Forelimb muscle (tissue), 1 donor: ENCODE measurements at places on chromosomes 11 and 22. TPM values are rescaled to one million over a fixed set of nuclear protein-coding genes. Genes with fewer than 3 reads are reported as not detected.

The KRTAP5-7 gene
- not detected for polyA plus RNA-seq

The EIF3L gene
- polyA plus RNA-seq, result 1,359 TPM

The ATG16L2 gene
- 18.2 TPM for polyA plus RNA-seq

The MS4A7 gene
- 6.8 TPM for polyA plus RNA-seq

The ZFTA gene
- 30.2 TPM for polyA plus RNA-seq

The RTN3 gene
- polyA plus RNA-seq, result 50.2 TPM

The MUC5B gene
- polyA plus RNA-seq, result not detected

The AIFM3 gene
- polyA plus RNA-seq, result 0.19 TPM

The FAM181B gene
- polyA plus RNA-seq, result 0.10 TPM

The MMP7 gene
- not detected for polyA plus RNA-seq

The CYP2D6 gene
- polyA plus RNA-seq, result 1.2 TPM

The MPEG1 gene
- 9.1 TPM for polyA plus RNA-seq

The PGA4 gene
- polyA plus RNA-seq, result 1.1 TPM

DNA sequence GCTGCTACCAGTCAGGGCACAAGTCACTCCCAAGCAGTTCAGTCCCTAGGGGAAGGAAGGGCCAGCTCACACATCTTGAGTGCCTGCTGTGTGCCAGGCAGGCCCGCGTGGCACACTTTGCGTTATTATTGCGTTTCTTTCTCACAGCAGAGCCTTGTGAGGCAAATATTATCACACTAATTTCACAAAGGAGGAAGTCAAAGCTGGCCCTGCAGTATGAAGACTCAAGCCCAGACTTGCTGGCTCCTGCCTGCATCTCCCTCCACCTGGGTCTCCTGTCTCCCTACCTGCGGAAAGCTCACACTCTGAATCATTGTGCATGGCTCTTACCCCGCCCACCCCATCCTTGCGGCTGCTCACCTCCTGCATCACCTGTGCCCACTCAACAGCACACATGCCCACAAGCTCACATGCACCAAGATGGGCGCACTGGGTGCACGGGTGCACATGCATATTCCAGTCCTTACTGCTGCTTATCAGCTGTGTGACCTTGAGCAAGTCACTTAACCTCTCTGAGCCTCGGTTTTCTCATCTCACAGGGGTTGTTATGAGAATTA is 31.7 kb upstream of the P2RY2 start:
- no peak for DNase-seq

DNA sequence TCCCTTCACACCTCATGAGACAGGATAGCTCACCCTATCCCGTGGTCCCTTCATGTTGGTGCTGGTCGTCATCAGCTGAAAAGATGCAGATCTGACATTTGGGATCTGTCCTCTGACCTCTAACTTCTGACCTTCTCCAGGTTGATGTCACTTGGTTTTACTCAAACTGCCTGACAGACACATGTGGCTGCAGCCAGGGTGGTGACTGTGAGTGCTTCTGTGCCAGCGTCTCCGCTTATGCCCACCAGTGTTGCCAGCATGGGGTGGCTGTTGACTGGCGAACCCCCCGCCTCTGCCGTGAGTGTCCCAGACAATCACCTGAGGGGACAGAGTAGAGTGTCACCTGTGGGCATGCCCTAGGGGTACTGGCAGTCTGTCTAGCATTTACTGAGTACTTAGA is 49.7 kb downstream of the OTOG start:
- DNase-seq, result no peak

DNA sequence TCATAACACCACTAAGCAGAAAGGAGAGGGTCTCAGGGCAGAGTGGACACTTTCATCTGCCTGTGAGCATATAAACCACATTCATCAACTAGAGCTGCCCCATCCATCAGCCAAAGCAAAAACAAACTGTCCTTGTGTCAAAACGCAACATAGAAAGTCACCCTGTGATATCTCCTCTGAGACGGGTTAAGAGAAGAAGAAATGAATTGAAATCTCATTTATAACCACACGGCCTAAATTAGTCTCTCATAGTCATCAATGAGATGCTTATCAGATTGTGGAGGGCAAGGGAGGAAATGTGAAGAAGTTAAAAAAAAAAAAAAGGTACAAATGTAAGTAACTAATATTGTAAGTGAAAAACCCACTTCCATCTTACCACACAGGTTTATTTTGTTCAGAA is 75.7 kb downstream of the SIK3 start:
- no peak for DNase-seq

GRCh38 chr11:22922672-22923071 is 62.4 kb upstream of the CCDC179 start:
- DNase-seq, result no peak

DNA sequence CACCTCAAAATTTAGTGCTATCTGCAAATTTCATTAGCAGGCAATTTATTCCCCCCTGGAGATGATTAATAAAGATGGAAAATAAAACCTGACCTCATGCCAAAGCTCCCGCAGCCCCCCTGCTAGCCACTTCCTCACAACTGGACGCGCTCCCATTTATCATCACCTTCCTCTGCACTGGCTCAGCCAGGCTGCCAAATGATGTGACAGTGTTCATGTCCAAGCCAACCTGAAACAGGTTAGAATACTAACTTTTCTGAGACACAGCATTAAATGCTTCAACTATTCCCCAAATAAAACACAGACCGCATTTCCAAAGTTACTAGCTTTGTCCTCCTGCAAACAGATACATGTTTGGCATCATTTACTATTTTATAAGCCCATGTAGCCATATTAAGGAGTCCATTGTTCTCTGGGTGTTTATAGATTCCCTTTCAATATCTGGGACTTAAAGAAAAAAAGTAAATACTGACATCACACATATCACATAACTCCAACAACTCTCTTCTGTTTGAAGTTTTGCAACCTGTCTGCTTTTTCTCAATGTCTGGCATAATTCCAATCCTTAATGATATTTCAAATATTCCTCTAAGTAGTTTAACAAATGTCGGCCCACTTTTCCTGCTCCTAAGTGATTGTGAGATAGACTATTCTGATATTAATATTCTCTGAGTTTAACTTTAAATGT is 829.7 kb upstream of the FAT3 start:
- DNase-seq, result no peak

GRCh38 chr11:130825561-130825960 is 90.7 kb downstream of the SNX19 start:
- DNase-seq, result no peak

DNA sequence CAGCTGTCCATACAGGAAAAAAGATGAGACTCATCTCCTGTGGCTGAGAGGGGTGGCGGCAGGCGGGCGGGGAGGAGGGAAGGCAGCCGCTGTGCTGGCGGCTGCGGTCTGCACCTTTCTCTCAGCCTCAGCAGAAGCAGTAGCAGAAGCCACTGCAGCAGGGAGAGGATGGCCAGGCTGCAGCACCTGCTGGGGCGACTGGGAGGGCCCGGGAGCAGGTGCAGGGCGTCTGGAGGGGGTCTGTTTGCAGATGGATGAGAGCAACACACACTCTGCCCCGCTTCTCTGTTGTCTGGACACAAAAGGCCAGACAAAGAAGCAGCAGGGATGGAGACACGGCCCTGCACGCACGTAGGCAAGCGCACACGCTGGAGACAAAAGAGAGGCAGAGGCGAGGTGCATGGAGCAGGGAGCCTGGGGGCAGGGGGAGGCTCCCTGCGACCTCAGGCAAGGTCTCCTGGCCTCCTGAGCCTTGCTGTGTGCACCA is 9.3 kb upstream of the MIAT start:
- no peak for DNase-seq

GRCh38 chr11:64269540-64270220 is 14.8 kb downstream of the BAD start:
- peak; percentile 99 for DNase-seq

DNA sequence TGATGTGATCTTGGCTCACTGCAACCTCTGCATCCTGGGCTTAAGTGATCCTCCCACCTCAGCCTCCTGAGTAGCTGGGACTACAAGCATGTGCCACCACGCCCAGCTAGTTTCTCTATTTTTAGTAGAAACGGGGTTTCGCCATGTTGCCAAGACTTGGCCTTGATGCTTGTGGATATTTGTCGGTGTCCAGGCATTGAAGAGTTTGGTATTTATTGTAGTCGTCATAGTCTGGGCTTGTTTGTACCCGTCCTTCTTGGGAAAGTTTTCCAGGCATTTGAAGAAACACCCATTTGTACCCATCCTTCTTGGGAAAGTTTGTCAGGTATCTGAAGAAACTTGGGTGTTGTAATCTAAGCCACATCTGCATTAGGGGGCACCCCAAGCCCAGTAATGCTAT is 28.7 kb downstream of the FCHSD2 start:
- DNase-seq, result no peak

- no peak for DNase-seq
Measured at GRCh38 chr22:49573109-49573765, 254.4 kb downstream of the BRD1 start.

DNA sequence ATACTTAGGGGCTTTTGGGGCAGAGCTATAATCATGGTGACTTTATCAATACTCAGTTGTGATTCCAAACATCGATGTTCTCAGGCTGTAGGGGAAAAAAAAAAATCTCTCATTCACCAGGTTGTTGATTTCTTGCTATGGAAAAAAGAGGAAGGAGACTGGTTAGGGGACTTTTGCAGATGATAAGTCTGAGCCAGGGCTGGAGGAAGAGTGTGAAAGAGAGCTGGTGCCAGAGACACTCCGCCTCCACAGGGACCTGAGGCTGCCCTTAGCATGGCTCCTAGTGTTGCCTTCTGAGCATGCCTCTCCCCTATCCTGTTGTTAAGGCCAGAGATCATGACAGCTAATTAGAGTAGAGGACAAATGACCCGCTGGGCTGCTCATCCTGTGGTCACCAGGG is 16.9 kb downstream of the UPB1 start:
- no peak for DNase-seq

- DNase-seq, result no peak
Measured at GRCh38 chr11:44268614-44269080, 41.3 kb downstream of the ALX4 start.

- no peak for DNase-seq
Measured at GRCh38 chr11:100066399-100066798, 620.7 kb upstream of the ARHGAP42 start.

- DNase-seq, result no peak
Measured at GRCh38 chr11:131908316-131908715, 537.9 kb downstream of the NTM start.

GRCh38 chr22:22815397-22816170 is 72.0 kb upstream of the IGLL5 start:
- DNase-seq, result no peak

DNA sequence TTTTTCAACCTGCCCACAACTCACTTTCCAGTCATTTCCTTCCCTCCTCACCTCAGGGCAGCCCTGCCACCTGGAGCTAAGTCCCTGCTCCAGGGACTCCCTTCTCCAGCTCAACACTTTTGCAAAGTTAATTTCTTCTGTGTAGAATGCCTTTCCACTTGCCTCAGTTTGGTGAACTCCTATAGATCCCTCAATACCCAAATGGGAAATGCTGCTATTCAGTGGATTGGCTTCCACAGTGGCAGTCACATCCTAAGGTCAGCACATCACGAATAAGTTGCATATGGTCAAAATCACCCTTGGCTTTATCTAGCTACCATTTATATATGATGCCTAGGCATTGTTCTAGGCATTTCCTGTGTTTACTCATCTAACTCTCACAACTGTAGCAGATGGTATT is 23.6 kb downstream of the GDPD5 start:
- DNase-seq, result no peak

GRCh38 chr11:65651589-65652510 is 10.9 kb downstream of the RELA start:
- no peak for DNase-seq

GRCh38 chr11:47971501-47971900 is 8.9 kb upstream of the PTPRJ start:
- DNase-seq, result no peak

DNA sequence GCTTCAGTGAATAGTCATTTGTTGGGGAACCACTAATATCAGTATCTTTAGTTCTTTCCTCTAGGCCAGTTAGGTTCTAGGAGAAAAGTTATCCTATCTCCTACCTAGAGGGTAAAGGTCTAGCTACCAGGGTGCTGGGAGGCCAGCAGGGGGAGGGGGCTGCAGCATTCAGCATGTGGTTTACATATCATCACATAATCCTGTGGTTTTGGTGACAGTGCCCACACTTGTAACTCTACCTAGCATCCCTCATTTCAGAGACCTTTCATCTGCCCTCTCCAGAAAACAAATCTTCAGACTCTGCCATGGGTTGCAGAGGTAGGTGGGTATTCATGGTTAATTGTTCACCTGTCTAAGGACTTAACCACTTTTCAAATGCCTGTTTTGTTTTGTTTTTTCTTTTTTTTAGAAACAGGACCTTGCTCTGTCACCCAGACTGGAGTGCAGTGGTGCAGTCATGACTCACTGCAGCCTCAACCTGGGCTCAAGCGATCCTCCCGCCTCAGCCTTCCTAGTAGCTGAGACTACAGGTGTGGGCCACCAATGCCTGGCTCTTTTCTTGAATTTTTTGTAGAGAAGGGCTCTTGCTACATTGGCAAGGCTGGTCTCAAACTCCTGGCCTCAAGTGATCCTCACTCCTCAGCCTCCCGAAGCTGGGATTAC is 146.8 kb downstream of the ENTHD1 start:
- DNase-seq, result no peak

GRCh38 chr11:109121173-109121932 is 300.6 kb upstream of the C11orf87 start:
- no peak for DNase-seq

GRCh38 chr11:45930031-45930794 is 7.8 kb downstream of the LARGE2 start:
- no peak for DNase-seq

GRCh38 chr11:103484545-103484944 is 375.3 kb downstream of the DYNC2H1 start:
- DNase-seq, result no peak

GRCh38 chr22:25759825-25760231 is 17.8 kb downstream of the MYO18B start:
- DNase-seq, result no peak

GRCh38 chr22:36365020-36365411 is 22.8 kb downstream of the MYH9 start:
- DNase-seq, result no peak

DNA sequence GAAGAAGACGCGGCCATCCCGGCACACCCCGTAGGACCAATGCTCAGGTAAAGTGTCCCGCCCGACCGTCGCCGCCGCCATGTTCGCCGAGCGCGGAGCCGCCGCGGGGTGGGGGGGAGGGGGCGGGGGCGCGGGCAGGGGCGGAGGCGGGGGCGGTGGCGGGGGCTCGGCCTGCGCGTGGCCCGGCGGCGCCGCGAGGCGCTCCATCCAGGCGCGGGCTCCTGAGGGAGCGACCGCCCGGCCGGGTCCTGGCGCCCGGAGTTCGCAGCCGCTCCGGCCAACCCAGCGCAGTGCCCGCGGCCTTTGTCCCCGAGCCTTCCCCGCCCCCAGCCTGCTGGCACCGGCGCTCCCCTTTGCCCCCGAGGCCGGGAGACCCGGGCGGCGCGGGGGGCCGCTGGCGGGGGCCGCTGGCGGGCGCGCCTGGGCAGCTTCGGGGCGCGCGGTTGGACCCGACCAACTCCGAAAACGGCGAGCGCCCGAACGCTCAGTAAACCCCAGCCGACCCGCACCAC is at the start of gene PLEKHA7:
Gene PLEKHA7 (minus strand): TSS at position 94 of the 512 bp plus-strand sequence. CDS start 13 bp downstream, at position 81.
- no peak for DNase-seq

DNA sequence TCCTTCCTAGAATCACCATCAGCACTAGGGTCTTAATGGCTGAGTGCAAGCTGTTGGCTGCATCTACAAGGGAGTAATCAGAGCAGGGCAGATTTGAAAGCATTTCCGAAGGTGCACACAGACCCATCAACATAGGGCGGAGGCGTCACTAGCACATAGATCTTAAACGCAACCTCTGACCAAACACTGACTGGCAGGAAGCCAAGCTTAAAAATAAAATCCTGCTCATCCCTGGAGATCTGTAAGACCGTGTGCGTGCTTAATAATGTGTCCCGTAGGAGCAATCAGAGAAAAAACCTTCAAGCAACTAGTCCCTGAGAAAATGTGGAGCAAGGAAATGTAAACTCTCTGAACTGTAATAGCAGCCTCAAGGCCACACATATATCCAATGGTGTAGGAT is 470.5 kb downstream of the ETS1 start:
- no peak for DNase-seq
